ENCODE measurements at places on chromosomes 1 and 21.

GRCh38 chr1:33667386-33668282 is 195.2 kb downstream of the ZSCAN20 start:
- no peak for DNase-seq

DNA sequence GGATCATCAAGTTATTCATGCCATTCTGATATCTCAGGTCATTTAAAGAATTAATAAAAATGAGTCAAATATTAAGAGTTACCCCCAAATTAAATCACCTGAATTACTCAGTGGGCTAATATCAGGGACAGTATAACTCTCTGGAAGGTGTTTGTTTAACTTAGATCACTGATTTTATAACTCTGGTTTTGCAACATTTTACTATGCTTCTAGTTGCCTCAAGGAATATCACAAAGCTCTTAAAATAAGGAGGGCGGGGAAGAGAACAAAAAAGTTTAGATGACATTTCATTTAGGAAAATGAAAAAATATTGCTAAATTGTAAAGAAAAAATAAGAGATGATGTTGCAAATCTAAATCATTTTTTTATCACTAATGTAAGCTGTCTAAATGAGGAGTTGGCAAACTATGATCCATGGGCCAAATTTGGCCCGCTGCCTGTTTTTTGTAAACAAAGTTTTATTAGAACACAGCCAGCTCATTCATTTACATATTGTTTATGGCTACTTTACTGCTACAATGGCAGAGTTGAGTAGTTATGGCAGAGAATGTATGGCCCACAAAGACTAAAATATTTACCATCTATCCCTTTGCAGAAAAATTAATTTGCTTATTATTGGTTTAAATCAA is 31.9 kb upstream of the SLC19A2 start:
- no peak for DNase-seq

GRCh38 chr1:238950784-238951183 is 435.6 kb upstream of the CHRM3 start:
- no peak for DNase-seq

GRCh38 chr1:231040019-231040799 is at the start of gene FAM89A:
Gene FAM89A, minus strand, starts transcription at chr1:231040254. Its CDS starts 43 bp downstream, at chr1:231040211.
- no peak for DNase-seq

DNA sequence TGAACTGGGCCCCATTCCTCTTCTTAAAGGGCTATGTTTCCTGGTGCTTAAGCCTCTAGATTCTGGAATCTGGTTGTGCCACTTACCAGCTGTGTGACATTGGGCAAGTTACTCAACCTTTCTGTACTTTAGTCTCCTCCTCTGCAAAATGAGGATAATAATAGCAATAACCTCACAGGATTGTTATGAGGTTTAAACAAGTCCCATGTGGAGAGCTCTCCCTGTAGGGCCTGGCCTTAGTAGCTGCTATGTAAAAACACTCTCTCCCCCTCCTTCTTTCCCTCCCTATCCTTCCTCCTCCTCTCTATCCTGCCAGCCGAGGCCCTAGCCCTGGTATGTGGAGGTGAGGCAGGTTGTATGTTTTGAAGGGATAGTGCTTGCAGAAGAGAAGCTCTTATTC is 8.2 kb upstream of the PEAR1 start:
- DNase-seq: no peak

DNA sequence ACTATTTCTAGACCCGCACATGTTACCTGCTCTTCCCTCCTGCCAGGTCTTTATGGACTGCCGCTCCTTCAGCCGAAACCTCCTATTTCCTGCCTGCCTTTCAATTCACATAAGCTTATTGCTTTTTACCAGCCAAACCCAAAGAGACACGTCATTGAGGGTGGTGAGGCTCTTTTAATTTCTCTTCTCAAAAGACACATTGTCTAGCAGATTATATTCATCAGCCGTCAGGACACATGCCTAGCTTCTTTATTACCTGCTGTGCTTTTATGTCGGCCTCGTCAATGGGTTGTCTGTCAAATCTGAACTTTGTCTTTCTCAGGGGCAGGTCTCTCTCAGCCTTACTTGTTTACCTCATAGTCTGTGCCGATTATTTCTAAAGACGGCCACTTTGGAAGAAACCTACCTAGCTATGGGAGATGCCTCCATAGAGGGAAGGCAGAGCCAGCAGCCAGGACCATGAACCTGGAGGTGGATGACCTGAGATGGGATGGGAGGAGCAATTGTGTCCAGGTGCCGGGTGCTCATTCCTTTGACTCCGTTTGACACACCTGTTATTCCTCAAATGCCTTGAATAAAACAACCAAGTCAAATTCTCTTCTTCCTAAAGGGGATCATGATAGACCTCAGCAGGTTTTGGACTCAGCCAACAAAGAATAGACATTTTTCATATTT is 42.0 kb downstream of the ZBTB18 start:
- DNase-seq: no peak

DNA sequence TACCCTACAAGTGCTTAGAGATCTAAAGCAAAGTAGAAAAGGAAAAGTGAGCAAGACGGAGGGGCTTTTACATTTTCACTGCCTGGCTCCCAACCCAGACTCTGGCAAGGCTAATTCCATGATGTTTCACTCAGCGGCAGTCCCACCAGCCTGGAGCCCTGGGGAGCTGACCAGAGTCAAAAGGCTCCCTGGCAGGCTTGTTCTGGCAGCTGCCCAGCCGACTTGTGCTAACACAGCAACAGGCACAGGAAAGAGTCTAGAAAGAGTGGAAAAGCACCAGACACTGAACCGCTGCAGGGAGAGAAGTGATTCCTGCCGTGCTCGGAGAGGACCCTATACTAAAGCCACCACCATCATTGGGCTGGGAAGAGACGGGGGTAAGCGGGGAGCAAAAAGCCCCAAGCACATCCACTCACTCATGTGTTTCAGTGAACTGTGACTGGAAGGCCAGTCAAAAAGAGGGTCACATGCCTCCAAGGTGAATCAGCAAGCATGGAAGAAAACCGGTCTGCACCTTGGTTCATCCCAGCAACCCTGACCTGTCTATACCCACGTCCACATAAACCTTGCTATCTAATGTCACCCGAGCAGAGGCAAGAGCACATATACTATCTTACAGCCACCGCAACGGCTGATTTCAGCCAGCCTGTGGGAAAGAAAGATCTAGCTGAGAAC is 8.0 kb downstream of the SMIM12 start:
- no peak for DNase-seq

DNA sequence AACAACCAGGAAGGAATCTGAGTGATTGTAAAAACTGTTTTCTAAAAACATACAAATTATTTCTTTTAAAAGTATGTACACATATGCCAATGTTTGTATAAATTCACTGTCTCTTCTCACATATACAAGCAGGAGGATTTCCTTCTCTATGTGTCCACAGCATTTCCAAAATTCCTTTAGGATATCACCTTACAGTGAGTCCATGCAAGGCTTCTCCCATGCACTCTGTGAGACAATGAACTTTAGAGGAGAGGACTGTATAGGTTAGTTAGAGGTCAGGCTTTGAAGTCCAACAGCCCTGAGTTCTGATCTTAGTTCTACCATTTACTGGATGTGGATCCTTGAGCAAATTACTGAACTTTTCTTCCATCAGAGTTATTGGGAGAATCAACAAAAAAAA is 34.1 kb upstream of the USH2A start:
- no peak for DNase-seq

DNA sequence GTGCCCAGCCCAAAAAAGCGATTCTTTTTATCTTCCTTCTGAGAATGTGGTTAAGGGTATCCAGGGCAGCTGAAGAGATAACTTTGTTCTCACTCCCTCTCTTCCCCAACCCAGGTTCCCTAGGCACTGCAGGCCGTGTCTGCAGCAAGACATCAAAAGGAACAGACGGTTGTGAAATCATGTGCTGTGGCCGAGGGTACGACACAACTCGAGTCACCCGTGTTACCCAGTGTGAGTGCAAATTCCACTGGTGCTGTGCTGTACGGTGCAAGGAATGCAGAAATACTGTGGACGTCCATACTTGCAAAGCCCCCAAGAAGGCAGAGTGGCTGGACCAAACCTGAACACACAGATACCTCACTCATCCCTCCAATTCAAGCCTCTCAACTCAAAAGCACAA is 11.4 kb downstream of the WNT2B start:
- DNase-seq: no peak

DNA sequence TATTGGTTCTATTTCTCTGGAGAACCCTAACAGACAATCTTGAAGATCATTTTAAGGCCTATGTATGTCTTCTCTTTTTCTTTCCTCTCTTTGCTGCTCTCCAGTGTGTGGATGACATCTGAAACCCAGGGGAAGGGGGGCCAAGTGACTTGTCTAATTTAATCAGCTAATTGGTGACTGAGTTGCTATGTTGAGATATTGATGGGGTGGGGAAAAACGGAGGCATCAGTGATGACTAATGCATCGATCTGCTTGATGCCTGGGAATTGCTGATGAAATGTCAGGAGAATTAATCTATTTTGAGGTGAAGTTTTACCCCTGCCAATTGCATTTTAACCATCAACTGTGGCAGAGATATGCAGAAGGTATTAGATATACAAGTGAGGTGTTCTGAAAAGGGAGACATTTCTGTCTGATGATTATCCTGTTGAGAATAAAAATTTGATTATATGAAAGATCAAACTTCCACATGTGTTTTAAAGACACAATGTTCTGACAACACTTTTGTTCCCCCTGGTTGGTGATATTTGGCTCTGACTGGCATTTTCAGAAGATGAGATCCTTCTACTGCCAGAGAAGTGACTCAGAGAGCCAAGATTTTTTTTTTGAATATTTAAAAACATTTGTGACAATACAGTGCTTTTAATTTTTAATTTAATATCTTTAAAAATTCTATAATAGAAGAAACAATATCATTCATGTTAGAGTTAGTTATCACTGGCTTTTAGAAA is 18.7 kb upstream of the PTGFR start:
- no peak for DNase-seq

DNA sequence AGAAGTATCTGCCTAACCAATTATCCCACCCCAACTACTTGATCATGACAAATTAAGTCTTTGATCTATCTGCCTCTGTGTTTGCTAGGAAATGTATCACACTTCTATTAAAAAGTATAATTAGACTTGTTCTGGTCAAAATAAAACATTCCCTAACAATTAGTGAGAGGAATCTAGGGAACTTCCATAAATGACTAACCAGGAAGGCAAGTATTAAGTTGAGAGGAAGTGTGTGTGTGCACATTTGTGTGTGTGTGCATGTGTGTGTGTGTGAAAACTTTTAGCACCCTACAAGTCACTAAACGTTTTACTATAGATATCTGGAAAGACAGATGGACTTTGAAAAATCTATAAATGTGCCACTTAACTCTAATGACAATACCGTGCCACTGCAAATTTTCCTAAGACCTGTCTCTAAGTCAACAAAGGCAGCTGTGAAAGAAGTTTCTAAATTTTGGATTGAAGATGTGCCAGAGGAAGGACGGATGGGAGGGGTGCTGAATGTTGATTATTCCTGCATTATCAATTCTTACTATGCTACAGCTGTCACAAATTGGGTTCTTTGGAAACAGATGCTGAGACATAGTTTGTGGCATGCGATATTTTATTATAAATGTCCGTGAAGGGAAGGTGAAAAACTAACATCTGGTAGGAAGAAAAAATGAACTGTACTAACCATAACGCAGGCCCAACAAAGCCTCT is 567.1 kb downstream of the PTPRC start:
- DNase-seq: no peak

DNA sequence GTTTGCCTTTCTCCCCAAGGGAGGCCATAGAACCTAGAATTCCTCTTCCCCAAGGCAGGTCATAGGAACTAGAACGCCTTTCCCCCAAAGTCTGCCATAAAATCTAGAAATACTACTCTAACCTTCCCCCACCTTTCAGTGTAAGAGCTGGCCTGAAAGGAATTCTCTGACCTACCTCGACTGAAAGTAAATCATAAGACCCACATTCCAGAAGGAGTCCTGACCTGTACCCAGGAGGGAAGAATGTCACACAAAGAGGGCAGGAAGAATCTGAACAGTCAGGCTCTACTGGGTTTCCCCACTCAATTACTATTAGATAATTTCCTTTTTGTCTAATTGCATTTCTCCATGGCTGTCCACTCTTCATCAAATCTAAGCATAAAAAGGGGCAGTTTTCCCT is 5.7 kb upstream of the ATG4C start:
- no peak for DNase-seq

GRCh38 chr1:91754816-91755580 is 131.0 kb downstream of the TGFBR3 start:
- no peak for DNase-seq

GRCh38 chr1:81806432-81806770 is 5.7 kb downstream of the ADGRL2 start:
- no peak for DNase-seq

DNA sequence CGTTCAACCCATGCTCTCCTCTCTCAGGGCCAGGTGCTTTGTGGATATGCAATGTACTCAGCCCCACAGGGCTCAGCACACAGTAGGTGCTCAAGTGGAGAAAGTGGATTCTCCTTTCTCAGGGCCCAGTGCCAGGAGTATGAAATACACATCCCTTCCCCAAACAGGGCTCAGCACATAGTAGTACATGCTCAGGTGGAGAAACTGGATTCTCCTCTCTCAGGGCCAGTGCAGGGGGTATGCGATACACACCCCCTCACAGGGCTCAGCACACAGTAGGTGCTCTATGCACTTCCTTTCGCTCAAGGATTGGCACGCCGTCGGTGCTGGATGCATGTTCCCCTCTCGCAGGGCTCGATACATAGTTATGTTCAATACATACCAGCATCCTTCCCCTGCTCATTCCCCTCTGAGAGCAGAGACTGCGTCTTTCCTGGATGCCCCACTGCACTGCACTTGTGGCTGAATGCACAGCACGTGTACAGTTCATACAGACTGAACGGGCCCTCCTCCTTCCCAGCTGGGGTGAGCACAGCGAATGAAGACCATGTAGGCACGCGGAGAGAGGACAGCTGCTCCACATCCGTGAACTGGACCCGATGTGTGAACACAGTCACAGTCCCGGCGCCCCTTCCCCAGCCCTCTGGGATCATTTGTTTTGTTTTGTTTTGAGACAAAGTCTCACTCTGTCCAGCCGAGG is 16.6 kb upstream of the DISP3 start:
- DNase-seq: no peak

- no peak for DNase-seq
Observed at GRCh38 chr1:162736184-162736583, 54.3 kb upstream of the HSD17B7 start.

DNA sequence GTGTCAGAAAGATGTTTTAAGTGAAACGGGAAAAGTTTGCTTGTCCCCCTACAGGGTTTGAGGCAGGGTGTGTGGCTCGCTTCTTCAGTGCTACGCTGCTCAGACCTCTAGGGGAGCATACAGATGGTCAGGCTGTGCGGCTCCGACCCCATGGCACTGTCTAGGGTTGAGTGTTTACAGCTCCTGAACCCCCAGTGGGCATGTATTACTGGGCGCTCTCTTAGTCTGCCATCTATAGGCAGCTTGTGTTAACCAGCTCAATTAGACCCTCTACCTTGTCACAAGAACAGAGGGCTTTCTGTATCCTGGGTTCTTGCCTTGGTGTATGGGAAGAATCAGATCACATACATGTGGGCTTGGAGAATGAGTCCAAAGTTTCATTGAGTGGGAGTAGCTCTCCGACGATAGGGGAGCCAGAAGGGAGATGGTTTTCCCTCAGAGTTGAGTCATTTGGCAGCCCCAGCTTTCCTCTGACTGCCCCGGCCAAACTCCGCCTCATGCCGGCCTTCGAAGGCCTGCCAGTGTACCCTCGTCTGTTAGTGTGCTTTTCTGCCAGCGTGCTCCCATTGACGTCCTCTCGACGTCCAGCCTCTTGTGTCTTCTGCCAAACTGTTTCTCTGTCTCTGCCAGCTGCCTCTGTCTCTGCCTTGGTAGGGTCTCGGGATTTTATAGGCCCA is 38.6 kb upstream of the ADGRL4 start:
- no peak for DNase-seq

Data from omental fat pad (tissue), 4 donors.